Mesangial cell (primary cell): ENCODE measurements at places on chromosomes 11 and 22. TPM values are rescaled to one million over a fixed set of nuclear protein-coding genes. Genes with fewer than 3 reads are reported as not detected.

The FGF3 gene
- not detected in 2 replicates for total RNA-seq

The MMP7 gene
- 43.3 and 509 TPM in 2 replicates for total RNA-seq

The OR51B4 gene
- not detected in 2 replicates for total RNA-seq

The APOBEC3A gene
- not detected in 2 replicates for total RNA-seq

The GGTLC2 gene
- not detected in 2 replicates for total RNA-seq

The MS4A5 gene
- not detected in 2 replicates for total RNA-seq

The LRRN4CL gene
- total RNA-seq, result 0.16 and 0.38 TPM in 2 replicates

The SF3A1 gene
- 49.6 and 50.7 TPM in 2 replicates for total RNA-seq

The GDPD4 gene
- total RNA-seq, result not detected in 2 replicates

The CASP5 gene
- not detected in 2 replicates for total RNA-seq

The ACTN3 gene
- under 0.01 and 0.13 TPM in 2 replicates for total RNA-seq

The MMP20 gene
- total RNA-seq, result not detected in 2 replicates

The AMOTL1 gene
- total RNA-seq, result 29.7 and 31.1 TPM in 2 replicates

The SAA1 gene
- total RNA-seq, result 0.51 TPM in 1 of 2 replicates, not detected in the other

The DNAJB7 gene
- not detected in 2 replicates for total RNA-seq

The KLHL22 gene
- 22.3 and 35.7 TPM in 2 replicates for total RNA-seq

The FGF19 gene
- total RNA-seq, result not detected in 2 replicates

The PKDREJ gene
- total RNA-seq, result not detected in 2 replicates

The CHRM1 gene
- total RNA-seq, result not detected in 2 replicates

The CRYBA4 gene
- not detected in 2 replicates for total RNA-seq

The IFTAP gene
- total RNA-seq, result 10.9 and 11.5 TPM in 2 replicates

The OR2AG1 gene
- not detected in 2 replicates for total RNA-seq

The OR5A1 gene
- not detected in 2 replicates for total RNA-seq

The CECR2 gene
- total RNA-seq, result 0.98 and 6.3 TPM in 2 replicates

The MRGPRX3 gene
- not detected in 2 replicates for total RNA-seq

The CCDC116 gene
- 0.13 and 0.16 TPM in 2 replicates for total RNA-seq

The CCDC89 gene
- total RNA-seq, result 0.25 and 1.3 TPM in 2 replicates

The TSGA10IP gene
- total RNA-seq, result not detected in 2 replicates

The CNGA4 gene
- total RNA-seq, result under 0.01 TPM in 1 of 2 replicates, not detected in the other
